ENCODE measurements at places on chromosomes 12 and 14.

- DNase-seq = no peak
Measured at GRCh38 chr14:64209444-64210131, 84.6 kb downstream of the ESR2 start.

GRCh38 chr12:57610554-57611107, 604 bp upstream of the ARHGEF25 start:
- no peak for DNase-seq

- DNase-seq = no peak
Measured at GRCh38 chr12:67989184-67989920, at the start of gene IFNG-AS1. TSS of gene IFNG-AS1 (plus strand) at chr12:67989447.

DNA sequence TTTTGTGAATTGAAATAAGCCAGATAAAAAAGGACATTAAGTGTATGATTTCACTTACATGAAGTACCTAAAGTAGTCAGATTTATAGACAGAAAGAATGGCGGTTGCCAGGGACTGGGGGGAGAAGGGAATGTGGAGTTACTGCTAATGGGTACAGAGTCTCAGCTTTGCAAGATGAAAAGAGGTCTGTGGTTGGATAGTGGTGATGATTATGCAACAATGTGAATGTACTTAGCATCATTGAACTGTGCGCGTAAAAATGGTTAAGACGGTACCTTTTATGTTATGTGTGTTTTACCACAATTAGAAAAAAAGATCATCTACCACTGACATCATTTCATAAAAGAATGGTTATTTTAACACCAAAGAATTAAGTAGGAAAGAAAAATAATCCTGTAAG, 35.9 kb downstream of the RNFT2 start:
- no peak for DNase-seq

DNA sequence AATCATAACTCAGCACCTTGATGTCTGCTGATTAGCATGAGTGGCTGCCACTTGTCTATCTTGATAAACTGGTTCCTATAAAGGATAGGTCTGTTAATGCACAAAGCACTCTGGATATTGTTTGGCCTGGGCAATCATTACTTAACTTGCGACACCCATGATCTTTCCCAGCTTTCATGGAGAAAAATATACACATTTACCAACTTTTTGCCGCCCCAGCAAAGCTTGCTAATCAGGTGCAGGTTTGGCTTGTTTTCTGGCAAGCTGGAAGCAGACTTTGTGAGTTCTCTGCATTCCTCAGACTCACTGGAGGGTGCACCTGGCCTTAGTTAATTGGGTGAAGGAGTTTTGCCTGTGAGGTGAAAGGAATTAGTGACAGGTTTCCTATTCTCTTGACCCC, 1126.4 kb upstream of the FLRT2 start:
- no peak for DNase-seq

GRCh38 chr14:73265721-73266046, 28.4 kb downstream of the PAPLN start:
- DNase-seq = no peak

DNA sequence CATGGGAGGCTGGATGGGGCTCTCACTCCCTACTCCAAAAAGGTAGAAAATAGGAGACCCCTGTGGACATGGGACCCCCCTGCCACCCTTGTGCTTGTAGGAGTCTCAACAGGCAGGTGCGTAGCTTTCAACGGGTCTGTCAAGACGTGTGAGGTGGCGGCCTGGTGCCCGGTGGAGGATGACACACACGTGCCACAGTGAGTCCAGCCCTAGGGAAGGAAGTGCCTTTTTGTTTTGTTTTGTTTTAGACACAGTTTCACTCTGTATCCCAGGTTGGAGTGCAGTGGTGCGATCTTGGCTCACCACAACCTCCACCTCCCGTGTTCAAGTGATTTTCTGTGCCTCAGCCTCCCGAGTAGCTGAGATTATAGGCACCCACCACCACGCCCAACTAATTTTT, 12.9 kb downstream of the P2RX4 start:
- no peak for DNase-seq

- no peak for DNase-seq
Measured at GRCh38 chr14:73760598-73761586, 46.7 kb upstream of the PNMA1 start.

DNA sequence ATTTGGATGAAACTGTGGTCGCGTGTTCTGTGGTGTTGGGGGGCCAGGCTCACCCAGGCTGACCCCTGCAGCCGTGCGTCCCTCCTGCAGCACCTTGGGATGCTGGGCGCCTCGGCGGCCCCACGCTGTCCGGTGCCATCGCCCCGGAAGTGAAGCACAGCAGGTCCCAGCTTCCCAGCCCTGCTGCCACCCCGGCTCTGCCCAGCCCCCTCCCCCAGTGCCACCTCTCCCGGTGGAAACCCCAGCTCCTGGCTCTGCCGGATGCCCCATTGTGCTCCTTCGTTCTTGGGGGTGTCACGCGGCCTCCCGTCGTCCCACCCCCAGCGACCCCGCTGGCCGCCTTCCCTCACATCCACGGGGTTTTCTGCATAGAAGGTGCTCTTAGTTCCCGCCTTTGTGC, 25.2 kb downstream of the LRCOL1 start:
- DNase-seq = no peak

DNA sequence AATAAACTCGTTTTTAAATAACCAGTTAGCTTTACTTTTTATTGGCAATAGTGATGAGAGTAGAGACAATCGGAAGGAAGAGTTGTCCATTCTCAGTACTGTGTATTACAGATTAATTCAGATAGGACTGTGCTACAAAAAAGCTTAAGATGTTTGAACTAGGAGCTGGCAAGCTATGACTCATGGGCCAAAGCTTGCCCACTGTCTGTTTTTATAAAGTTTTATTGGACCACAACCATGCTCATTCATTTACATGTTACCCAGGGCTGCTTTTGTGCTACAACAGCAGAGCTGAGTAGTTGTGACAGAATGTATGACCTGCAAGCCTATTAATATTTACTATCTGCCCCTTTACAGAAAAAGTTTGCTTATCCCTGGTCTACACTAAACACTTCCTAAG, 19.4 kb downstream of the GNS start:
- no peak for DNase-seq

GRCh38 chr12:11412731-11413130, 17.4 kb upstream of the PRB2 start:
- DNase-seq = no peak

GRCh38 chr14:98101323-98101722, 1170.7 kb downstream of the BCL11B start:
- no peak for DNase-seq

- no peak for DNase-seq
Measured at GRCh38 chr14:88611878-88612277, 49.0 kb downstream of the ZC3H14 start.

GRCh38 chr12:122022393-122023338, 982 bp downstream of the BCL7A start:
- no peak for DNase-seq

DNA sequence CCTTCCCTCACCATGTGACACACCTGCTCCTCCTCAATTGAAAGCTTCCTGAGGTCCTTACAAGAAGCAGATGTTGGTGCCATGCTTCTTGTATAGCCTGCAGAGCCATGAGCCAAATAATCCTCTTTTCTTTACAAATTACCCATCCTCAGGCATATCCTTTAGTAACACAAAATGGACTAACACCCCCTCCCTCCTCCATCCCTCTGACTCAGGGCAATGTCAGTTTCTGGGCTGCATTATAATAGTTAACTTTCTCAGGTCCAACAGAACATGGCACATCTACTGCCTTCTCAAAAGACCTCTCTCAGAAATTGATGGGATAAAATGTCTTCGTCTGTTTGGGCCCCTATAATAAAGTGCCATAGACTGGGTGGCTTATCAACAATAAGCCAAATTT, 287.0 kb downstream of the DPF3 start:
- no peak for DNase-seq

GRCh38 chr14:91009501-91010152, 50.8 kb downstream of the RPS6KA5 start:
- no peak for DNase-seq

DNA sequence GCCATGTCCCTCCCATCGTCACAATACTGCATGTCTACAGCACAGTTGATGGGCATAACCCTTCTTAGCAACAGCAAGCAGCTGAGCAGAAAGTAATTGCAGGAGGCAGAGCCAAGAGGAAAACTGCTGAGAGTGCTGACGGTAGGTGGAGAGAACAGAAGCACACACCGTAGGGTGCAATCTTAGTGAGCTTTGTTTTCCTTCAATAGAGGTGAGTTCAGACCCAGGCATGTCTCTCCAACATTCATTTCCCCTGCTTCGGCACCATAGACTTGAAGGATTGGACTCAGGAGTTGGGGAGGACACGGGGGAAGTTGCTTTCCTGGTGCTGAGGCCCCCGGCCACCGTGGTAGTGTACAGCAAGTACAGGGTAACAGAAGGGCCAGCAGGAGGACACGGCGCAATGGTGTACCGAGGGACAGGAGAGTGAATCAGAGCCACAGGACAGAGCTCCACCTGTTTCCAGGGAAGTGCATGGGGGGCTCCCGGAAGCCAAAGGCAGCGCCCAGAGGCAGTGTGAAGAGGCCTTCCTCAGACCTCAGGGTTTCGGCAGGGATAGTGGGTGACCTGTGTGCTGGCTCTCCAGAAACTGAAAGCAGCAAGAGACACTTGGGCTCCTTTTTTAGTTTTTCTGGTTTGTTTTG, 36.3 kb upstream of the SINHCAF start:
- no peak for DNase-seq

DNA sequence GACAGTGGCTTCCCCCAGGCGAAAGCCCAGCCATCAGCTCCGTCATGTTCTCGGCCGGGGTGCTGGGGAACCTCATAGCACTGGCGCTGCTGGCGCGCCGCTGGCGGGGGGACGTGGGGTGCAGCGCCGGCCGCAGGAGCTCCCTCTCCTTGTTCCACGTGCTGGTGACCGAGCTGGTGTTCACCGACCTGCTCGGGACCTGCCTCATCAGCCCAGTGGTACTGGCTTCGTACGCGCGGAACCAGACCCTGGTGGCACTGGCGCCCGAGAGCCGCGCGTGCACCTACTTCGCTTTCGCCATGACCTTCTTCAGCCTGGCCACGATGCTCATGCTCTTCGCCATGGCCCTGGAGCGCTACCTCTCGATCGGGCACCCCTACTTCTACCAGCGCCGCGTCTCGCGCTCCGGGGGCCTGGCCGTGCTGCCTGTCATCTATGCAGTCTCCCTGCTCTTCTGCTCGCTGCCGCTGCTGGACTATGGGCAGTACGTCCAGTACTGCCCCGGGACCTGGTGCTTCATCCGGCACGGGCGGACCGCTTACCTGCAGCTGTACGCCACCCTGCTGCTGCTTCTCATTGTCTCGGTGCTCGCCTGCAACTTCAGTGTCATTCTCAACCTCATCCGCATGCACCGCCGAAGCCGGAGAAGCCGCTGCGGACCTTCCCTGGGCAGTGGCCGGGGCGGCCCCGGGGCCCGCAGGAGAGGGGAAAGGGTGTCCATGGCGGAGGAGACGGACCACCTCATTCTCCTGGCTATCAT, 663 bp downstream of the PTGER2 start:
- no peak for DNase-seq

DNA sequence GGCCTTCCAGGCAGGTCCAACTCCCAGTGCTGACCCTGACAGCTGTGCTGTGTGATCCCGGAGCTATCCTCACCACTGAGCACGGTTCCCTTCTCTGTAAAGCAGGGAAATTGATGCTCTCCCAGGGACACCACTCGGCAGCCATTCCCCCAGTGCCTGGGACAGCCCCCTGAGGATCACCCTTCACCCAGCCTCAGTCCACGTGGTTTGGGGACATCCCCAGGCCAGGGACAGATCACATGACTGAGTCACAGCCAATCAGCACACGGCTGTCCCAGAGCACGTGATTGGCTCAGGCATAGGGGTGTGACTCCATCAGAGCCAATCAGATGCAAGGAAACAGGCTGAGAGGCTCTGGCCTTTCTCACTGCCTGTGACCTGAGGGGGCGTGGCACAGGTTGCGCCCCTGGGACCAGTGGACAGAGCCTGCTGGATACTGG, 68.8 kb upstream of the SFSWAP start:
- no peak for DNase-seq

DNA sequence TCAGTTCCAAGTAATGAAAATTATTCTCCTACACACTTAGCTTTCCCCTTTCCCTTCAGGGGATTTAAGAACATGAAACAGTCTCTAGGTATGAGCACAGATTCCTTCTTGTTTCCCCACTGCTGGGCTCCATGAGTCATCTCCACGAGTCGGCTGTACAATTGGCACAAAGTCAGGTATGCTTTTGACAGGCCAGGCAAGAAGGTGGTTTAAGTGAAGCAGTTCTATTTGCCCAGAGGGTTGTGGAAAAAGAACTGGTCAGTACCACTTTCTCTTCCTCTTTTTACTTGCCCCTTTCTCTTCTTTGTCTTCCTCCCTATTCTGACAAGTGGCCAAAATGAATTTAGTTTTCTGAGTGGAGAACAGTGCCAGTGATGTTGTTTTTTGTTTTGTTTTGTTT, 16.3 kb downstream of the DYNC1H1 start:
- DNase-seq = no peak

DNA sequence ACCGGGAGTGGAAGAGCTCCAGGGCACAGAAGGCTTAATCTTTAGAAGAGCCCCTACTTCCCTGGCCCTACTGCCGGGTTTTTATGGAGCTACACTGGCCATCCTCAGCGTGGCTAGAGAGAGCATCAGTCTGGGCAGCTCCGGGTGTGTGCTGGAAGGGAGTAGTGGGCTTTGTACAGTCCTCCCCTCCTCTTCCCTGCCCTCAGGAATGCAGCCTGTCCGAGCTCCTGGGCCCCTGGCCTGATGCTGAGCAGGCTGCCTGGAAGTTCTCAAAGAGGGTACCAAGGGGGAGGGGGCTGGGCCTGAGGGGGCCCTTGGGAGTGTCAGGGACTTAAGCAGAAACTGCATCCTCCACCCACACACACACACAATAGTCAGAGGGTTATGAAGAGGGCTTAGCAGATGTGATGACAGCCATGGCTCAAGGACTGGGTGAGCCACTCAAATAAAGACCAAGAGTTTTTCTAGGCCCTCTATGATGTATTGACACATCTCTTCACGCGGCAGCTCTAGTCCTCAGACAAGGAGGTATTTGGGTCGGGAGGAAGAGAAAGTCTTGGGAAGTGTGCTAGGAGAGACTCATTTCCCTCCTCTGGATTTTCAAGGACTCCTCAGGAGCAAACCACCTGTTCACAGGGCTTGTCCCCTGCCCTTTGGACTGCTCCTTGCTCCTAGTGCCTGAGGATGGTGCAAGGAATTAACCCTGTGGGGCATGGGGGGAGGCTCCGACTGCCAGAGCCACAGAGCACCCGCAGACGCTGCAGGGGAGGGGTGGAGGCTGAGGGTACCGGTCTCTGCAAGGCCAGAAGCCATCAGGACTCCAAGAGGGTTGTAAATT, 16.5 kb upstream of the FIGNL2 start:
- DNase-seq = no peak

GRCh38 chr14:20387576-20387975, 25.7 kb downstream of the TEP1 start:
- DNase-seq = no peak

GRCh38 chr12:46401662-46402061, 29.1 kb upstream of the SLC38A2 start:
- no peak for DNase-seq

DNA sequence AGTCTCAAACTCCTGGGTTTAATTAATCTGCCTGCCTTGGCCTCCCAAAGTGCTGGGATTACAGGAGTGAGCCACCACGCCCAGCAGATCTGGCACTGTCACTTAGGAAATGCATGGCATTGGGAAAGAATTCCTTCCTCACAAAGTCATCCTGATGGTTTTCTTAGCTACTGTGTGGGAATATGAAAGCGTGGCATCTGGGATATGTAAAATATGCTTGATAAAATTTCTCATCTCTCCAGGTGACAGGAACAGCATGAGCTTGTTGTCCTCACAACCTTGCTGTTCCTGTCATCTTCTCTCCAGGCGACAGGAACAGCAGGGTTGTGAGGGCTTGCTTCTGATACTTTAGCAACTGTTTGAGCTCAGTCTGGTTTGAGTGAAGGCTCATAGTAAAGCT, 16.1 kb upstream of the AICDA start:
- DNase-seq = no peak

GRCh38 chr14:90699016-90699415, 117.2 kb downstream of the TTC7B start:
- DNase-seq = no peak
